NCI-H1436 (cell line): ENCODE measurements at places on chromosomes 5 and 9.

DNA sequence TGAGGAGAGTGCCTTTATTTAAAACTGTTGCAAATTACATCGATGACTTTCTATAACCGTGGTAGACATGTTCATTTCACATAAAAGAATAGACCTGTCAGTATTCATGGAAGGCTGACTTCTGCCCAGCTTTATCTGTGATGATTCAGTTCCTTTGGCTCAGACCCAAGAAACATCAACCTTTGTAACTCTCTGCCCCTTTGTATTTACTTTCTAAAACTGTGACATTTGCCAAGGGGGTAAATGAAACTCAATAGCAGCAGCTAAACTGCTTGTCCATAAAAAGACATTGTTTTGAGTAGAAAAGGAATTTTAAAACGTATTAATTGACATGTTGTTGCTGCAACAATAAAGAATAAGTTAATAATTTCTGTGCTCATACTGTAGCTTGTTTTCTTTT lies 137.8 kb upstream of the ANKH start:
- no peak for DNase-seq

DNA sequence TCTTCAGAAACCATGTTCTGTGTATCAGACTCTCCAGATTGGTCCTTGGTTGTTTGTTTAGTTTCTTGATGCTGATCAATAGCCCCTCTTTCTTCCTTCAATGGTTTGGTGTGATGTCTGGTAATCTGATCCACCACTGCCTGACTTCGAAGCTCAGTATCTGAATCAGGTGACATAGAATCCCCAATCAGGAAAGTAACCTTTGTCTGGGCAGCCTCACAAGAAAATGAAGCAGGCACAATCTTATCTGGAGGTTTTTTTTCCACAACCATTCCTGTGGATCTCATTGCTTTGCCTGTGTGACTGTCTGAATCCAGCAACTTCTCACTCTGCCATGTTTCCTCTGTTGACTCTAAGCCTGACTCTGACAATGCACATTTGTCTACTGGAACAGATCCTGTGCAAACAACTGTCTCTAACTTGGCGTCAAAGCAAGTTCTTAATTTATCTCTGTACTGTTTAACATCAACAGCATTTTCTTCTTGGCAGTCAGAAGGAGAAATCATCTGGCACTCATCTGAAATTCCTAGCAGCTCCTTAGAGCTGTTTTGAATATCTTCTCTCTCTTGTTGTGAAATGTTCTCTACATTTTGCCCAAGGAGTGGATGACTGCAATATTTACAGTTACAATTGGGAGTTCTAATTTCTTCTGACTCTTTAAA lies 37.1 kb upstream of the RAPGEF6 start:
- peak; percentile 0 for DNase-seq

GRCh38 chr5:1594357-1595106 lies 70.8 kb upstream of the LPCAT1 start:
- DNase-seq, result peak; percentile 72

DNA sequence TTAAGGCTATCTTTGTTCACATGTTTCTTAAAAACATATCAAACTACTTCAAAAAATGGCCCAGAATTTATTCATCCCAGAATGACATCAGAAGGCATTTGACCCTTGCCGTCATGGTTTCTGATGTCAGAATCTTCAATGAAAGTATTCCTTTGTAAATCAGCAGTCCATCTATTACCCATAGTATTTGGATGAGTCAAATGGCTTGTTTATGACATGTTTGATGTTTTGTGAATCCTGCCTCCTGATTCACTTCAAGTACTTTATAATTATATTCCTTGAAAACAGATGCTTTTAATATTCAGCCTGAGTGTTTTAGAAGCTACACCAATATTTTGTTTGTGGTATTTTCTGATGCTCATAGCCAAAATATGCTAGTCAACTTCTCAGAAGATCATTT lies 200.8 kb upstream of the MEF2C start:
- no peak for DNase-seq

- DNase-seq, result no peak
Measured at GRCh38 chr9:37141015-37141414, 20.6 kb downstream of the ZCCHC7 start.

GRCh38 chr5:149938791-149939358 lies 5.7 kb downstream of the PDE6A start:
- no peak for DNase-seq

GRCh38 chr9:120416781-120417427 lies 163.1 kb downstream of the CDK5RAP2 start:
- DNase-seq, result no peak

DNA sequence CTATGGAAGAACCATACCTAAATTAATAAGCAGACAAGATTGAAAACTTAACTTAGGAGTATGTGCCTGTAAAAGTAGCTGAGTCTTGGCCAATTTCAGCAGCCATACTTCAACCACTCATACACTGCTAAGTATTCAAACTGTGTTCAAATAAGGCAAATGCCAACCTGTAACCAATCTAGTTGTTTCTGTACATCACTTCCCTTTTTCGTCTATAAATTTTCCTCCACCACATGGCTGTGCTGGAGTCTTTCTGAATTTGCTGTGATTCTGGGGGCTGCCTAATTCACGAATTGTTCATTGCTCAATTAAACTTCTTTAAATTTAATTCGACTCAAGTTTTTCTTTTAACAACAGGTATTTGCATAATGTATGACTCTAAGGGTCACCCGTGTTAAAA lies 184.4 kb downstream of the PLK2 start:
- no peak for DNase-seq

DNA sequence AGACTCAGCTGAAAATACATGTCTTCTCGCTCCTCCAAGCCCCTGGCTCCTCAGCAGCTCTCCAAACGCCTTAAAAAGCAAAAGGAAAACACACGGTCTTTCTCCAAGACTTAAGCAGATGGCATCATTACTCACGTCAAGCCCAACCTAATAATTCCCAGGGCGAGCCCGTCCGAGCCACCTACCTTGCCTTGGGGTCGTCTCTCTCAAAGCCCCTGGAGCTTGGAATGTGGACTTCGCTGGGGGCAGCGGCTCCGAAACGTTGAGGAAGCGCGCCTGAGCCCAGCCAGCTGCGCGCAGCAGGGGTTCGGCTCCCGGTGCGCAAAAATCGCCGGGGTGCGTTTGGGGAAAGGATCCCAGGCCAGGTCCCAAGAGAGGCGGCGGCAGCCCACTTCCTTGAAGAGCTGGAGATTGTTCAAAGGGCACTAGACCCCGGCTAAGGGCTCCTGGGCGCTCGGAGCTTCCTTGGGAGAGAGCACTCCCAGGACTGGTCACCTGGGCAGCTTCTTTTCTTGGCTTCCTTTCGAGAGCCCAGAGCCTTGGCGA lies 395 bp downstream of the DRD1 start:
- no peak for DNase-seq

GRCh38 chr5:157473383-157474320 lies 13.6 kb downstream of the NIPAL4 start:
- DNase-seq, result no peak

- no peak for DNase-seq
Measured at GRCh38 chr9:115211413-115212124, 93.6 kb upstream of the TNC start.

DNA sequence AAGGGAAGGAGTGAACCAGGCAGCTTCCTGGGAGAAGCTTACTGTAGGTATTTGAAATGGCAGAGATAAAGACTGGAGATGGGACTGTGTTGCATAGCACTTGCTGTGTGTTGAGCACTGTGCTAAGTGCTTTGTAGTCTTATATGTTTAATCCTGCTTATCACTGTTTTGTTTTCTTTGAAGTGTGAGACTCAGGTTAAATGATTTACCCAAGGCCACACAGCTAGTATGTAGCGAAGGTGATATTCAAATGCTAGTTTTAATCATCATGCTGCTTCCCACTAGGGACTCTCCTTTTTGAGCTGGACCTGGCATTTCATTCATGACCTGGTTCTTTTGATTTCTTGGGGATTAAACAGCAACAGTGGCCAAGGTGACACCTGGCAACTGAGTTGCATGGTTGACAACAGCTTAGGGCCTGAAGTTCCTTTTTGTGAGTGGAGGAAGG lies 35.3 kb upstream of the SPRY4 start:
- no peak for DNase-seq

- DNase-seq, result no peak
Measured at GRCh38 chr5:80117446-80117845, 82.3 kb downstream of the THBS4 start.

DNA sequence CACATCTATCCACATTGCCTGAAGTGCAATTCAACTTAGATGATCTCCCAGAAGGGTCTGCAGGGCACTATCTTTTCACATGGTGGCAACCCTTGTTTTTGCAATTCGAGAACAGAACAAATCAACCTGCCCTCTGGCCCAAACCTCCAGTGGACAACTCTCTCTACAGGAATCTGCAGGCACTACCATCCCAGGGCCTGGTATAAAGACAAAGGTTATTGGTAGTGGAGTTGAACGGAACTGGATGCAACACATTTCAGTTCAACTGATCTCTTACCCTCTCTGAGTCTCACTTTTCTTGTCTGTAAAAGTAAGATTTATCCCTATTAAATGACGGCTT lies 153.2 kb upstream of the EGFLAM start:
- DNase-seq, result no peak

DNA sequence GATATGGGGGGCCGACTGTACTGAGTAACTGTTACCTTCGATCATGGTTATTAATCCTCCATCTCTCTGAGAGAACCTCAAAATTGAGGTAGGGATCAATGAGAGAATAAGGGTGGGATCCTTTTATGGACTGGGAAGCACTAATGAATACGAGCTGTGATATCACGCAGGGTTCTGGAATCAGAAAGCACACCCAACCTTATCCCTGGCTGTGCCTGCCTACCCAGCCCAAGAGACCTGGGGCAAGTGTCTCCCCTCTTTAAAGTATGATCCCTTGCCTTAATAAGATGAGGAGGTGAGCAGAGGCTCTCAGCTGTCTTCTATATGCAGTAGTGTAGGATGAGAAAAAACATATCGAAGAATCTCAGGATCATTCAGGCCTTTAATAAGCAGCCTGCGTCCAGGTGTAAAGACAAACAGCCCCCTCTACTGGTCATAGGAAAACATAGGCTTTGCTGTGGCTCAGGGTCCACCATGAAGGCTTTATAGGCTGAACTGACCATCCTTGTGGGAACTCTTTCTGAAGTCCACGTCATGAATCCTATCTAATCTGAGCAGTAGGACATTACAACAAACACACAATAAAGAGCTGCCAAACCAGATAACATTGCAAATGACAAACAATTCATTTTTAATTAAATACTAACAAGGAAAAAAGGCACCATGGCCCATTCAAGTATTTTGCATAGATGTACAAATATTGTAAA lies 16.8 kb downstream of the NIPAL4 start:
- peak; percentile 77 for DNase-seq

GRCh38 chr9:133729617-133730281 lies 8.4 kb downstream of the SARDH start:
- DNase-seq, result no peak

- no peak for DNase-seq
Measured at GRCh38 chr5:148968311-148968710, 94.6 kb downstream of the SH3TC2 start.

DNA sequence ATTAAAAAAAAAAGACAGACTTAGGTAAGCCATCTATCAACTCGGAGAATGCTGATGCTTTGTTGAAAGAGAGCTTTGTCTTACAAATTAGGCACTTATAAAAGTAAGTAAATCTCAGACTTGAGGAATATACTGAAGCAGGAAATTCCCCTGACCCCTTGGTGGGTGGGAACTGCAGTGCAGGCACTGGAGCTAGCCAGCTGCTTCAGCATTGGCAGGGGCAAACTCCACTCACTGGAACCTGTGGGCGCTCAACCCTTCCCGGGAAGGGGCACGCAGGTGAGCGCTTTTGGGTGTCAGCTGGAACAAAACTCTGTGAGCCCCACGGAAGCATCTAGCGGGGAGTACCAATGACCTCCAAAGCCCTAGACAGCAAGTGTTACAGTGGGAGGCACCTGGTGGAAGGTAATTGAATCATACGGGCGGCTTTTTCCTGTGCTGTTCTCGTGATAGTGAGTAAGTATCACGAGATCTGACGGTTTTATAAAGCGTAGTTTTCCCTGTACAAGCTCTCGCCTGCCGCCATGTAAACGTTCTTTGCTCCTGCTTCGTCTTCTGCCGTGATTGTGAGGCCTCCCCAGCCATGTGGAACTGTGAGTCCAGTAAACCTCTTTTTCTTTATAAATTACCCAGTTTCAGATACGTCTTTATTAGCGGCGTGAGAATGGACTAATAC lies 628.0 kb upstream of the CDH18 start:
- DNase-seq, result no peak

- no peak for DNase-seq
Measured at GRCh38 chr9:27540502-27540901, 10.9 kb upstream of the MOB3B start.

DNA sequence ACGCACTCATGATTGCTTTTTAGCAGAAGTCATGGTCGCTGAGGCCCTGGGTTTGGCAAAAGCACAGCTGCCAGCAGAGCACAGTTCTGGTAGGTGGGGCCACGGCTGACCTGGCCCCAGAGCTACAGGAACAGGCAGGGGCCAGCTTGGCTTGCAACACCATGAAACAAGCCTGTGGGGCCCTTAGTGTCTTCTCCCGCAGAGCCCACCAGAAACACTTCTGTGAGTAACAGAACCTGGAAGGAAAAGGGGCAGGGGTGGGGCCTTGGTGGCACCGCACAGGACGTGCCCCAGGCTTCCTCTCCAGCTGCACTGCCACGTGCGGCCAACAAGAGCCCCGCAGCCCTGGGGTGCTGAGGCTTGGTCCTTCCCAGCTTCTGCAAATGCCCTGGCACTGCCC lies 4.8 kb downstream of the ASB6 start:
- DNase-seq, result no peak

- DNase-seq, result no peak
Measured at GRCh38 chr5:176899296-176899891, at the start of gene HK3. HK3 (minus strand) TSS chr5:176899346; CDS start chr5:176896159, 3,187 bp downstream.

GRCh38 chr5:122377026-122377425 lies 65.0 kb downstream of the SNCAIP start:
- DNase-seq, result no peak

DNA sequence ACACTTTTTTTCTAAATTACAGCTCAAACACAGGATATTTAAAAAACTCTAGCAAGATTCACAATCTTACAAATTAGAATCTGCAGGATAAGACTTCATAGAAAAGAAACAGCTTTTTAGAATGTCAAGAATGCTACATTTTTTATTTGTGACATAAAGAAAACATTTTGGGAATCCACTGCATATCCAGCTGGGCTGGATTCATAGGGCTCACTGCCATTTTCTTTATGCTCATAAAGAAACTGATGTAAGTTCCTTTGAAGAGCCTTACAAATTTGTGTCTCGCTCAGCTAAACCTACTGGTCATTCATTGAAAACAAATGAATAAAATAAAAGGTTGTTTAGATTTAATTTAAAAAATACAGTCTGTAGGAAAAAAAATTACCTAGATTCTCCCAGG lies 332.3 kb downstream of the TRPM3 start:
- no peak for DNase-seq

GRCh38 chr9:114272739-114273431 lies 50.0 kb upstream of the ORM1 start:
- DNase-seq, result no peak
